ENCODE measurements at places on chromosomes 12 and 14. TPM values are rescaled to one million over a fixed set of nuclear protein-coding genes. Genes with fewer than 3 reads are reported as not detected.

GRCh38 chr12:24853588-24853987, 95.3 kb downstream of the BCAT1 start:
- DNase-seq = no peak

DNA sequence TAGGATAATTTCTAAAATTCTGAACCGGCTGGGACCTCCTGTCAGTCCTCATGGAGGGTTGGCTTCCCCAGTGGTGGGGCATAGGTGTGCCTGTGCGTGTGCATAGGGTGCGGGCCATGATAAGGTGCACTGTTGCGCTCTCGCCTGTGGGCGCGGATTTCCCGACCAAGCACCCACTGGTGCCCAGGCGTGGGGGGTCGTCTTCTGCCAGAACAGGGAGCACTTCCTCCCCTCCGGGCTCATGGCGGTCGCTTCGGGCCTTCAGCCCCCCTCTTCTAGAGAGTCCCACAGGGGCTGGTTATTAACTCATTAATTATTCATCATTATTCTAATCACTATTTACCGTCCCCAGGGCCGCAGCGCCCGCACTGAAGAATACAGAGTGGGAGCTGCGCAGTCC, 2.8 kb downstream of the C1QL4 start:
- peak; percentile 50 for DNase-seq

- DNase-seq = no peak
These were observed 13.5 kb downstream of the HECTD1 start for GRCh38 chr14:31194095-31194494.

- DNase-seq = no peak
These were observed 888 bp upstream of the CCDC197 start for GRCh38 chr14:93996130-93996695.

- no peak for DNase-seq
These were observed 280.0 kb downstream of the ALG10 start for GRCh38 chr12:34302131-34302885.

GRCh38 chr12:105848286-105848685, 290.5 kb downstream of the NUAK1 start:
- DNase-seq = no peak

LRRC43 gene
- total RNA-seq = not detected

- peak; percentile 82 for DNase-seq
These were observed 6.7 kb downstream of the VASH1 start for GRCh38 chr14:76767681-76768656.

DNA sequence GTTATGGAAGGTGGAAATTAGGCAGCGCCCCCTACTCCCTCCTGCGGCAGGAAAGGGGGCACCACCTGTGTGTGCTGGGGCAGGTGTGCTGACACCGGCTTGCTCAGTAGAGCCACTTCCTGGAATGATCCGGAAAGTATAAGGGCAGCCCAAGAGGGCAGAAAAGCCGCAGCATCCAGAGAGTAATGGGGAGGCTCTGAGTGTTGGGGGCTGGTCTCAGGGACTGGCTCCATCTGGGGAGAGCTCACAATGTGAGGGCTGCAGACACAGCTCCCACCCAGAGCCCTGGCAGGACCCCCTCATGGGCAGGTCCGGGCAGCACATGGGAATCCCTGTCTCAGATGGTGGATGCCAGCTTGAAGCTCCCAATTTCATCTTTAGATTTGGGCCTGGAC, 187.6 kb upstream of the C14orf180 start:
- DNase-seq = peak; percentile 45

EFCAB11 gene
- total RNA-seq = 4.0 TPM

LIN7A gene
- 18.9 TPM for total RNA-seq

DNA sequence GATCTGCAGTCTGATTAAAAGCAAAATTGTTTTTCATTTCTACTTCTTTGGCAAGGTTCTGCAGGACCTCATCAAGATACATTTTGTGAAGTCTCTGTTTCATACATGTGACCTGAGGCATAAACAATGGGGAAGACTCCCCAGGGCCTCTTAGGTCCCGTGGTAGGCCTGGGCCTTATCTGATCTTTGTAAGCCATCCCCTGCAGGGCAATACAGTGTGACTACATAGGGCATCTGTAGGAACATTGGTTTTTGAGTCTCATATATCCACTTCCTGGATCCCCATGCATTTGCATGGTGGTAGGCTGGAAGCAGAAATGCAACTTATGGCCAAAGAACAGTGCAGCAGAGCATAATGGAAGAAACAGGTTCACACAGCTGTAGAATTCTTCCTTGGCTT, 6.0 kb downstream of the FAR2 start:
- no peak for DNase-seq

TAS2R30 gene
- 2.9 TPM for total RNA-seq

DNA sequence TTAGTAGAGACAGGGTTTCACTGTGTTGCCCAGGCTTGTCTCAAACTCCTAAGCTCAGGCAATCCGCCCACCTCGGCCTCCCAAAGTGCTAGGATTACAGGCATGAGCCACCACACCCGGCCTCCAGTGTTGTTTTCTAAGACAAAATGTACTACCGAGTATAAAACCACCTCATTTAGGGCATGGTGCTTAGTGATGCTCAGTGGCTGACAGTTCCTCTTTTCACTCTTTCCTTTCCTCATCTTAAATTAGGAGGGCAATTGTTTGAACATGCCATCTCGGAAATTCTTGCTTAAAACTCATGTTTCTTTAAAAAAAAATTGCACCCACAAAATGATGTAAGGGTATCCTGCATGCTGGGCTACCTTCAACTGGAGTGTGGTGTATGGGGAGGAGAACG, 89.0 kb downstream of the RFX4 start:
- no peak for DNase-seq

KRT5 gene
- 8.8 TPM for total RNA-seq

GRCh38 chr12:70719672-70720420, 82.6 kb upstream of the PTPRB start:
- peak; percentile 67 for DNase-seq
